ENCODE measurements at places on chromosomes 1 and 21.

- DNase-seq = no peak
Measured at GRCh38 chr1:112722601-112723510, 7.7 kb upstream of the PPM1J start.

DNA sequence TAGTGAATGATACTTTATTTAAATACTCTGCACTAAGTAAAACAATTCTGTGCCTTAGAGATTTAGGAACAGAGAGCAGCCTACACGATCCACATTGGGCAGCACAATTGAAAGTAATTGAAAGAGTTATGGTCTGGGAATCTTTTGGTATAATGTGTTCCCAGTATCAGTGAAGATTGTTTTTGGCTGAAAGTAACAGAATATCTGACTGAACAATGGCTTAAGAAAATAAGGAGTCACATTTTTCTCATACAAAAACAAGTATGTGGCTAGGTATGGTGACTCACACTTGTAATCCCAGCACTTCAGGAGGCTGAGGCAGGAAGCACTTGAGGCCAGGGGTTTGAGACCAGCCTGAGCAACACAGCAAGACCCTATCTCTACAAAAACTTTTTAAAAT is 306.2 kb downstream of the NFIA start:
- no peak for DNase-seq

DNA sequence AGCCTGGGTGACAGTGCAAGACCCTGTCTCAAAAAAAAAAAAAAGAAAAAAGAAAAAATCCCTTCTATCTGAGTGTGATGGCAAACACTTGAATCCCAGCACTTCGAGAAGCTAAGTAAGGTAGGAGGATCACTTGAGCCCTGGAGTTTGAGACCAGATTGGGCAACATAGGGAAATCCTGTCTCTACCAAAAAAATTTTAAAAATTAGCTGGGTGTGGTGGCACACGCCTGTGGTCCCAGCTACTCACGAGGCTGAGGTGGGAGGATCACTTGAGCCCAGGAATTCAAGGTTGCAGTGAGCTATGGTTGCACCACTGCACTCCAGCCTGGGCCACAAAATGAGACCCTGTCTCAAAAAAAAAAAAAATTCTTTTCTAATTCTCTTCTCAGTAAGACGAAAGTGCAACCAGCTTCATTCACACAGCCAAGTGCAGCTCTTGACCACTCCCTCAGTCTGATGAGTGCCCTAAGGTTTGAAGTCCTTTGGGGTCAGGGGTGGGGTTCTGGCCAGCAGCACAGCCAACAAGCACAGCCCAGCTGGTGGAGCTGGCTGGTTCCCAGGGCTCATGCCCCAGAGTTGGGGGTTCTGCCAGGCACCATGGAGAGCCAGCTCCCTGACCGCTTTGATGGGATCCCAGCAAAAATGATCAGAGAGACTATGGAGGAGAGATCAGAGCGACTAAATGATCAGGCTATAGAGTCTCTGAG is 8.0 kb downstream of the SLC2A5 start:
- peak; percentile 8 for DNase-seq

DNA sequence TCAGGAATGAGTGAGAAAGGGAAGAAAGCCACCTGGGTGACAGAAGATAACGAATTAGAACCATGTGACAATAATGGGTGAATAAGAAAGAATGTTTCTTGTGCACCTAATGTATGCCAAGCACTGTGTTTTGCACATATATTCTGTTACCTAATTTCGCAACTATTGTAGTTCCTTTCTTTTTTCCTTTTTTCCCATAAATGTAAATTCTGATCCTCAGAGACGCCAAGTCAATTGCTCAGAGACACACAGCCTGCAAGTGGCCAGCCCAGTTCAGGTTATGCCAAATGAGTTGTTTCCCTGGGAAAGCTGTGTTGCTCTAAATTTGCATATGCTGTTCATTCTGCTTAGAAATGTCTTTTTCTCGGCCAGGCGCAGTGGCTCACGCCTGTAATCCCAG is 1.7 kb upstream of the RSPO1 start:
- DNase-seq = no peak

- no peak for DNase-seq
Measured at GRCh38 chr21:28230559-28230958, 762.1 kb downstream of the LTN1 start.

DNA sequence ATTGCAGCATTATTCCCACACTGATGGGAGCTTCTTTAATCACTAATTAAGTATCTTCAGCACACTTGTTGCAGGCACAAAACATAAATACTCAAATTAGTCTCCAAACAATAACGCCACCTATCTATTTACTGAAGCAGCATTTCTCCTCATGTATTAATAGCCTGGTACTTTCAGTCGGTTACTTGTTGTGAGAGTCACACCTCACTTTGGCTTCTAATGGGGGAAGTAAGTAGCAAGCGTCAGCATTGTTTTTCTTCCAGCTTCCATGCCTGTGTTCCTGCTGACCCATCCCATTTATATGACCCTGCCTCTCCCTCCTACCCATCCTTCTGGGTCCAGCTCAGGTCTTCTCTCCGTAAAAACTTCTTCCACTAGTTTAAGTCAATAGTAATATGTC is 31.9 kb upstream of the DENND1B start:
- no peak for DNase-seq

DNA sequence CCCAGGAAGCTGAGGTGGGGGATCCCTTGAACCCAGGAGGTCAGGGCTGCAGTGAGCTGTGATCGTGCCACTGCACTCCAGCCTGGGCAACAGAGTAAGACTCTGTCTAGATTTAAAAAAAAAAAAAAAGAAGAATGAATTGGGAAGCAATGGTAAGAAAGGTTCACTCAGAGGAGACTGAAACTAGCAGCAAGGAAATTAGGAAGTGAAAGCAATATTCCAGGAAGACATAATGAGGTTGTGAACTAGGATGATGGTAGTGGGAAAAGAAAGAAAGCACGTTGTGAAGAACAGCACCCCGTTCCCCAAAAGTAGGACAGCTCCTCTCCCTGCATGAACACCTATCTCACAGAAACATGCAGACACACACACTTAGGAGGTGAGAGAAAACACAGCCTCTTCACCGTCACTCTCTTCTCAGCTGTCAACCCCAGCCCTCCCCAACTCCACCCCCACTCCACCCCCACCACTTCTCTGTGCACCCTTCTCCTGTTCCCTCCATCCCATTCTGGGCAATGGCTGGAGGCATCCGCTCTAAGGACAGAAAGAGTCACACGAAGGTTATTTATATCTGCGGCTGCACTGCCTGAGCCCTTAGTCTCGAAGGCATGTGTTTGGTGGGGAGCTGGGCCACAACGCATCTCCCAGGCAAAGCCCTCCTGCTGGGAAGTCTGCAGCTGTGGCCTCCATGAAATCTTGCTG is 101.8 kb upstream of the LPGAT1 start:
- no peak for DNase-seq

DNA sequence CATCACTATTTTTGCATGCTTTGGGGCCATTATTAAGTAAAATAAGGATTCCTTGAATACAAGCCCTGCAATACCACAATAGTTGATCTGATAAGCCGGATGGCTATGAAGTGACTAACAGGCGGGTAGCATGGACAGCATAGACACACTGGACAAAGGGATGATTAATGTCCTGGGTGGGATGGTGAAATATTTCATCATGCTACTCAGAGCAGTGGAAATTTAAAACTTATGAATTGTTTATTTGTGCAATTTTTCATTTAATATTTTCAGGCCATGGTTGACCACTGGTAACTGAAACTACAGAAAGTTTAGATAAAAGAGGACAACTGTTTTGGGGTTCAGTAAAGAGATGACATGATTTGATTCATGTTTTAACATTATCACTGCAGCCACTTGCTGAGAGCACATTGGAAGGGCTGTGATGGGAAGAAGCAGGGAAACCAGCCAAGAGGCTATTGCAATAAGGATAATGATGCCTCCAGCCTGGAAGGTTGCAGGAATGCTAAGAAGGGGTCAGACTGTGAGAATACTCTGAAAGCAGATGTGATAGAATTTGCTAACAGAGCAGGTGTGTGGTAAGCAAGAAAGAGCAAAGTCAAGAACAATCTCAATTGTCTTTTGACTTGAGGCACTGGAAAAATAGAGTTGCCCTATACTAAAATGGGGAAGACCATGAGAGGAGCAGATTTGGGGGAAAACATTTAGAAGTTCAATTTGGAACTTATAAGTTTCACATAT is 62.5 kb upstream of the TNFSF4 start:
- DNase-seq = no peak

GRCh38 chr1:38641661-38642060 is 217.9 kb downstream of the RRAGC start:
- DNase-seq = no peak

DNA sequence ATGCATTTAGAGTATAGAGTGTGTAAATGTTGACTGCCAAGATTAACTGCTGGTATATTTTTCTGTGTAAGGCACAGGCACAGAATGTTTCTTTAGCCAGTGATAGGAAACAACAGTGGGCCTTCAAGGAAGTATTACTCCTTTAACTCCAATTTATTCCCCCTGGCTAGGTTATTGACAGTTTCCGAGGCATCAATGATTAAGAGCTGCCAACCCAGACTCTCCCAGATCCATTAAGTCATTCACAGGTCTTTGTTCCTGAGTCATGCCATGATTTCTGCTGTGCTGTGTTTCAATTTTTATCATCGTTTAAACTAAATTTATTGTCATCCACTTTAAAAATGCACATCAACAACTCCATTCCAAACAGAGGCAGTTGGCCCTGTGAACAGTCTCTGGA is 9.2 kb downstream of the ZNF648 start:
- no peak for DNase-seq

GRCh38 chr1:63413394-63413793 is 46.0 kb downstream of the ALG6 start:
- no peak for DNase-seq

Measured in anterior cingulate cortex (tissue), 58 donors.